Fibroblast of skin of left quadriceps (primary cell): ENCODE measurements at places on chromosomes 3 and 15.

DNA sequence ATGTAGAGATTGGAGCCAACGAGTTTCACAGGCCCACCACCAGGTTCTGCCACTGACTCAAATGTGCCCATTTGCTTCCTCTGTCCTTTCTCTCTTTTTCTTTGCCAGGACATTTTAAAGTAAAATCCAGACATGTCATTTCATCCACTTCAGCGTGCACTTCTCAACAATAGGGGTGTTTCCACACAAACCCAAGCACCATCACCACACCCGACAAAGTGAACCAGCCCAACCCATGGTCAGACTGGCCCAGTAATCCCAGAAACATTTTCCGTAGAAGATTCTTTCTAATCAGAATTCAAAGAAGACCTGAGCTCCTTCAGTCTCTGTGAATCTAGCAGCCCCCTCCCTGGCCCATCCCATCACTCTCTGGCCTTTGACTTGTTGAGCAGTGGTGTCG, 13.4 kb downstream of the CFAP100 start:
- DNase-seq, result no peak

DNA sequence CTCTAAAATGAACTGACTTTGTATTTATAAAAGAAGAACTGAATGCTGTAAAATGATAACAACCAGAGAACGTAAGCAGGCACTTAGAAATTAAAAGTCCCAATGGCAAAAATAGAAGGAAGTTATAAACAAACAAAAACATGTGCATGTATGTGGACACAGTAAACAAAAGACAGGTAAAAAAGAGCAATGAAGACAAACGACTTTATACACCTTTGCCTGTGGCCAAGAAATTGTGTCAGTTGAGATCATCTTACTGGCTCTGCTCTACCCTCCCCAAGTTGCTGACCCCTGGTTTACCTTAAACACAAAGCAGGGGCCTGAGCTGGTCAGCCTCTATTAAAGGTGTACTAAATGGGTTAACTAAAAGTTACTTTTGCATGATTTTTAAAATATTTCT, 41.7 kb upstream of the GP5 start:
- DNase-seq, result no peak

DNA sequence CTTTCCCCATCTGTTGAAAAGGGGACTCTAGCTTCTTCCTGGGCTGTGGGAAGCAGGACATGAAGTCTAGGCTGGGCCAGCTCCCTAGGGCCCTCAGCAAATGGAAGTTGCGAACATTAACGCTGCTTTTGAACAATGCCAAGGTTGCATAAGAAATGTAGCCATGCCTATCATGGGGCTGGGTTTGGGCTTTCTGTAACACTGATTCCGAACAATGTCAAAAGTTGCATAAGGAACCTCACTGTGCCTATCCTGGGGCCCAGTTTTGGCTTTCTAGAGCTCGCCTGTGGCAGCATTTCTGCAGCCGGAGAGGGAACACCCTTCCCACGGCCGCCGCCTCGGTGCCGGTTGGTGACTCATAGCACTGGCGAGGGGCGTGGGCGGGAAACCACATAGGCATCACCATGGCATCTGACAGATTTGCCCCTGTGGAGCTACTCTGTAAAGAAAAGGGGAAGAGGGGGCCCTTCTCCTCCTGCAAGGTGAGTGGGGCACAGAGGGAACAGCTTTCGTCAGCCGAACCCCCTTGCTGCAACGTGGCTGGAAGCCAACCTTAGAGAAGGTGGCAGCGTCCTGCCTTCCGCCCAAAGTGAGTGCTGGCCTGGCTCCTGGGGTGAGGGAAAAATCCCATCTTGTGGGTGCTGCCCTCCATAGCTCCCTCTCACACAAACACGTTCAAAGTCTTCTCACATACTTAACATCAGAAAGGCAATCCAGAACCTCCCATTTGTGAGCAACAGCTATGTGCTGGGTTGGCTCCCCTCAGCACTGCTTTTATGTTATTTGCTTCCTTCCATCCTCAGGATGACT, 46.6 kb upstream of the ATP2B2 start:
- no peak for DNase-seq

- DNase-seq, result peak; percentile 78
Observed at GRCh38 chr3:99505646-99506269, 132.6 kb upstream of the COL8A1 start.

DNA sequence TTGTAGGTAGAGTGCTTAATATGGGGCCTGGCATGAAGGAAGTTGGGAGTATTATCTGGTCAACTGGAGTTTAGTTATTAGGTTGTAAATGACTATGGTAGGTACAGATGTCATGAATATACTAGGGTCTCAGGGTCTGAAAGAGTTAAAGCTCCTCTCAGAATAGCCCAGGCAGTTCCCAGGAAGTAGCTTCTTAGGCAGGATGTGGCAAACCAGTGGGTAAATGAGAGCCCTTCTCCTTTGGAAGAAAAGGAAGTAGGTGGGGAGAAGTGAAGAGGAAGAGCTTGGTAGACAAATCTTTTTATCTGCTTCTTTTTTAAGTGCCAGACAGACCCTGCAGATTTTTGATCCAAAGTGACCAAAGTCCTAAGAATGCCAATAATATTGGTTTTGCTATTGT, 24.5 kb downstream of the MAP2K1 start:
- DNase-seq, result no peak

DNA sequence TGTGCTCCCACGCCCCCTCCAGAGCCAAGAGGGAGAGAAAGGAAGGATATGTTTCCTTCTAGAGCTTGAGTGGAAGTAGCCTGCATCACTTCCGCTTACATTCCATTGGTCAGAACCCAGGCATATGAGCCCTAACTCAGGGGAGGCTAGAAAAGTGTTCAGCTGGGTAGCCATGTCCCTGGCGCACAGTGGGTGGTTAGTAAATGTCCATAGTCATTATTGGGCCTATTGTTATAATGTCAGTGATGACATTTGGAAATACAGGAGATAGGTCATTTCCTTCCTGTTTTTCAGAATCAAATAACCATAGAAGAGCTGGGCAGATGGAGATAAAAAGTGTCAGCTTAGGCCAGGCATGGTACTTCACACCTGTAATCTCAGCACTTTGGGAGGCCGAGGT, 27.3 kb downstream of the CD276 start:
- no peak for DNase-seq

- DNase-seq, result no peak
Observed at GRCh38 chr15:40441565-40442531, 1.1 kb downstream of the BAHD1 start.

DNA sequence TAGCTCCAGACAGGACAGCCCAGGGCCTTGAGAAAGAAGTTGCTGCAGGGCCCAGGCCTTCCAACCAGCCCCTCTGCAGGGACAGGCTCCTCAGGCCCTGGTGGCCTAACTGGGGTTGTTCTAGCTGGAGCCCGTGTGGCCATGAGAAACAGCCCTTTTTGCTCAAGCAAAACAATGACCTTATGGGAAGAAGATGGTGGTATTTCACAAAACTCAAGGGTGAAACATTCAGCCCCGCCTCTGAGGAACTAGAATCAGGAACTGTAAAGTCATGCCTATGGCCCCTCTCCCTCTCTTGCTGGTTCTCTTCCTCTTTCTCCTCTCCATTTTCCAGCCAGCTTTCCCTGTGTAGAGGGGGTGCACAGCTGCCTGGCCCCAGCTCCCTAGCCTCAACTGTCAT, 273.3 kb downstream of the RPLP1 start:
- DNase-seq, result no peak
